Stimulated activated CD4-positive, alpha-beta T cell treated with anti-CD3 and anti-CD28 coated beads, TNF-alpha, amount 100 ng/mL, for 4 hours (primary cell): ENCODE measurements at places on chromosomes 16 and 17.

GRCh38 chr17:3512505-3513171 is 36.8 kb downstream of the ASPA start:
- DNase-seq: no peak

DNA sequence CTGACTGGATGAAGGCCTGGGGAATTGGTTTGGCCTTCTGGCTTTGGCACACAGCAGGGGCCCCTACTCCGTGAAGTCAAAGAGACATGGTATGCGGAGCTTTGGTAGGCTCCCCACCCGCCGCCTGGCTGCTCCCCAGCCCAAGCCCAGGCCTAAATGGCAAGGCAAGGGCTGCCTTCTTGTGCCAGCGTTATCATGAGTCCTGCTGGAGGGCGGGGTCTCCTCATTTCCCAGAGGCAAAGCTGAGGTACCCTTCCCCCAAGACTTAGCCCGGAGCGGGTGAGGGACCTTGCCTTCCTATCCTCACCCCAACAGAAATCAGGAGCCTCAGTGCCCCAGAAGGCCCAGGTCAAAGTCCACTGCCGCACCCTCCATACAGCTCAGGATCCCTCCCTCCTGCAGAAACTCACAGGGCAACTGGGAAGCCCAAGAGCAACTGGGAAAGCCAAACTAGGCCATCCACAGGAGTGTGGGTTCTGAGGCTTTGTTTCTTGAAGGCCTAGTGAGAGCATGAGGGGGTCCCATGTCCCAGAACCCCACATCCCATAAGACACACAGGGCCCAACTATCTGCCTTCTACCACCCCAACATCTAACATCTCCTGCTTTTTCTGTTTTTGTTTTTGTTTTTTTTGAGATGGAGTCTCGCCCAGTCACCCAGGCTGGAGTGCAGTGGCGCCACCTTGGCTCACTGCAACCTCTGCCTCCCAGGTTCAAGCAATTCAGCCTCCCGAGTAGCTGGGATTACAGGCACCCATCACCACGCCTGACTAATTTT is 9.3 kb downstream of the PGAP3 start:
- no peak for DNase-seq

DNA sequence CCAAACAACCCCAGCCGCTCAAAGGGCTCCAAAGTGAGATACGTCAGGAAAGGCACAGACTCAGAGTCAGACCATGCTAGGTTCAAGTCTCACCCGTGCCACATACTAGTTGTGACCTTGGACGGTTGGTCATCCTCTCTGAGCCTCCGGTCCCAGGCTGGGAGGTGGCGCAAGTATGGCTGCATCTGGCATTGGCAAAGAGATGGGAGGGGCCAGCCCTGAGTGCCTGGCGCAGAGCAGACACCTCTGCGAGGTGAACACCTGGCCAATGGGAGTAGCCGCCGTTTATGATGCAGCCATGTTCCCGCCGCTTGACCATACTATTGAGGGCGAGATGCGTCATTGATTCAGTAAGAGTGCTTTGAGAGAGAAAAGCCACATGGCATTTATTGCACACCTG is 97.8 kb upstream of the PLCG2 start:
- DNase-seq: no peak

DNA sequence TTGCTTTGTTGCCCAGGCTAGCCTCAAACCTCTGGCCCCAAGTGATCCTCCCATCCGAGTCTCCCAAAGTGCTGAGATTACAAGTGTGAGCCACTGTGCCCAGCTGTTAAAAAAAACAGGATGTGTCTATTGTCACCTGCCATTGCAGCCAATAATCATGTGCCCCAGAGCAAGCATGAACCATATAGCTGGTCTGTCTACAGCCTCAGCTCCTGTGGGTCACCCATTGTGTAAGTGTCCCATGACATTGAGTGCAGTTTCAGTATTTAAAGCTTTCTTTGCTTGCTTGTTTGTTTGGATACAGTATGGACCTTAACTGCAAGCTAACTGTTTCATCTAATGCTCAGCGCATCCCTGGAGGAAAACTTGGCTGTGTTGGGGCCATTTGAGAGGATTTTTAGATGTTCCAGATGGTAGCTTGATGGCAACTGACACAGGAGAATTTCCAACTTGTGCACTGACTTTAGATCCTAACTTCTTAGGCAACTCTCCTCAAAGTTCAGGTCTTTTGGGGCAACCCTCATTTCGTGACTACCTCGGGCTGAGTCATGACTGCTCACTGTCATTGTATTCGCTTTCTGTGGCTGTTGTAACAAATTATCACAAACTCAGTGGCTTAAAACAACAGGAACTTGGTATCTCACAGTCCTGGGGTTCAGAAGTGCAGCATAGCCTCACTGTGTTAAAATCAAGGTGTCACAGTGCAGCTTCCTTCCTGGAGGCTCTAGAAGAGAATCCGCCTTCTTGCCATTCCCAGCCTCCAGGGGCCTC is 30.3 kb upstream of the ADORA2B start:
- DNase-seq: no peak

GRCh38 chr17:68445671-68446070 is 11.6 kb downstream of the WIPI1 start:
- DNase-seq: no peak

DNA sequence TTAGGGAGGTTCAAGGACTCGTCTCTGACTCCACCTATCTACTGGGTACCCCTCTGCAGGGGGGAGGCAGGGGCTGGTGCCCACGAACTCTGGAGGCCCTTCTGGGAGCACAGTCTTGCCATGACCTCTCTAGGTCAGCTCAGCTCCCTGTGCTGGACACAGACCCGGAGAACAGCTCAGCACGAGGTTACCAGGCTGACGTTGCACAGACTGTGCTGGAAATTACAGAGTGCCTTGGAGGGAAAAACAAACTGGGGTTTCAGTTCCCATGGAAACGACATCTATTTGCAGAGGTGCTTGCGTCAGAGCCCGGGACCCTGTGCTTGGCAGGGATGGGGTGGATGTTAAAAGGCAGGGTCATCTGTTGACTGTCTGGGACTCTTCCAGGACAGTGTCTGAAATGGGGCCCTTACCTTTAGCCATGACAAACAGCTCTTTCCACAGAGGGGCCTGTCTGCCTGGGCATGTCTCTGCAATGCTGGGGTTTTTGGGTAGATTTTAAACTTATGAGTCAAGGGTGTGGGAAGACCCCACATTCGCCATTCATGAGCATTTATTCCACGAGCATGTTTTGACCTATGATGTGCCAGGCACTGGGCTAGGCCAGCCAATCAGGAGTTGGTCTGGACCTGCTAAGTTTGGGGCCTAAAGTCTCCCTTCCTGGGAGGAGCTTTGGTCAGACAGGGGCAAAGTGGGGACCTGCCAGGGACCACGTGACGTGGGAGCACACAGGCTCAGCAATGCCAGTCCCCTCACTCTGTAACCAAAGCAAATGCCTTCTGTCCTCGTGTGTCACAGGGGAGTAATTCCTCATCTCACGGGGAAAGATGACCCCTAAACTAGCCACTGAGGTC is 22.5 kb downstream of the CCR7 start:
- DNase-seq: no peak

DNA sequence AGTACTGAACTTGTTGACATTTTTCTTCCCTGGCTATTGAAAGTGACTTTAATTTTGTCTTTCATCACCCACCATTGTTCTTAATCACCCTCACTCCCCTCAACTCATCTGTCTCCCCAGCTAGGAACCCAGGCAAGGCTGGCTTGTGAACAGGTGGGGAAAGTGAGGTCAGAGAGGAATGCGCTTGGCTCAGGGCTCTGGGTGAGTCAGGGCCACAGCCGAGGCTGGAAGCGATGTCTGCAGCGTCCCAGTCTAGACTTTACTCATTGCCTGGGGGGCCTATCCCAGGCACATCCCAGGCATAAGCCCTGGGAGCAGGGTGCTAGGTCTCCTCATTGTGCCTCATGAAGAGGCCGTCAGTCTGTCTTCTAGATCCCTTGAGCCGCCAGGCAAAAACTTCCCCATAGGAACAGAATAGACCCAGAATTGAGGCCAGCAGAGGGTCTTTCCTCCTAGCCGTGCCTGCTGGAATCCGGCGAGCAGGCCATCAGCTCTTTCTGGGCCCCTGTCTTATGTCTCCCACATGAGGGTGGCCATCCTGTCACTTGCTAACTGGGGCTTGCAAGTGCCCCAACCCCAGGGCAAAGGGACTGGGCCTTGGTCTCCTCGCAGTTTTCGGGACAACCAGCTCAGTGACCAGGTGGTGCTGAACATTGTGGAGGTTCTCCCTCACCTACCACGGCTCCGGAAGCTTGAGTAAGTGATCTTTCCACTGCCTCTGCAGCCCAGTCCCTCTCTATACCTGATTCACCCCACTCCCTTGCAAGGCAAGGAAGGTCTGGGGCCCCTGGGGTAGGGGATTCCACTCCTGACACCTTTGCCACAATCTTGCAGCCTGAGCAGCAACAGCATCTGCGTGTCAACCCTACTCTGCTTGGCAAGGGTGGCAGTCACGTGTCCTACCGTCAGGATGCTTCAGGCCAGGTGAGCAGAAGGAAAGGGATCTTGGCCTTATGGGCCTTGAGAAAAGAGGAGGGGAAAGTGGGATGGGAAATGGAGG is 40.1 kb downstream of the NLRC5 start:
- DNase-seq: no peak

DNA sequence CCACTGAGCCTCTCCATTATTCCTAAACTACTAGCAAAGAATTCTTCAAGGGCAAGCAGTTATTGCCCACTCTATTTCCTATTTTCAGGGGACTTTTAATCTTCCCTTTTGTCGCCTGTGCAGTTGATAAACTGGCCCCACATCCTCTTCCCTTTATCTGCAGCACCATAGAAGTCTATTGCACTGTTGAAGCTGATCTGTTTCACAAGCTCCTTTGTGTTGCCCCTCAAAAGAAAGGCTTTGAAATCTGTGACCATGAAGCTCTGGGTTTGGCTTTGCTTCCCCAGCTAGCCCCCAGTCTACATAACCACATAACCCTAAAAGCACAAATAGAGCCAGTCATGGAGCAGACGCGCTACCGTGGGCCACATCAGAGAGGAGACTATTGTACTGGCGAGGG is 37.1 kb downstream of the CDRT15 start:
- DNase-seq: no peak

- no peak for DNase-seq
Observed at GRCh38 chr17:50967795-50968194, 101.6 kb upstream of the TOB1 start.

DNA sequence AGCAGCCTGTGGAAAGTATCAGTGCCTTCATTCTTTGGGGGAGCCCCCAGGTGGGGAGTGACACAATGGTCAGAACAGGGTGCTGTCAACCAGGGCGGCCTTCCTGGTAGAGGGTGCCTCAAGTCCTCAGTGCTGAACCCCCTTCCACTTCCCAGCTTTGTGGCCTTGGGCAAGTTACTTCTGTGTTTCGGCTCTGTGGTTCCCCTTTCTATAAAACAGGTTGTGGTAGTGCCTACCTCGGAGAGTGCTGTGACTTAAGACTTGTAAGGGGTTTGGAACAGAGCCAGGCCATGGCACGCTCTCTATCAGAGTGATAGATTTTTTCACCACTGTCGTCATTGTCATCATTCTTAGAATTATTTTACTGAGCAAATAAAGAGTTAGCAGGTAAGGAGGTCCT is 141.1 kb downstream of the CCDC182 start:
- DNase-seq: peak; percentile 53

DNA sequence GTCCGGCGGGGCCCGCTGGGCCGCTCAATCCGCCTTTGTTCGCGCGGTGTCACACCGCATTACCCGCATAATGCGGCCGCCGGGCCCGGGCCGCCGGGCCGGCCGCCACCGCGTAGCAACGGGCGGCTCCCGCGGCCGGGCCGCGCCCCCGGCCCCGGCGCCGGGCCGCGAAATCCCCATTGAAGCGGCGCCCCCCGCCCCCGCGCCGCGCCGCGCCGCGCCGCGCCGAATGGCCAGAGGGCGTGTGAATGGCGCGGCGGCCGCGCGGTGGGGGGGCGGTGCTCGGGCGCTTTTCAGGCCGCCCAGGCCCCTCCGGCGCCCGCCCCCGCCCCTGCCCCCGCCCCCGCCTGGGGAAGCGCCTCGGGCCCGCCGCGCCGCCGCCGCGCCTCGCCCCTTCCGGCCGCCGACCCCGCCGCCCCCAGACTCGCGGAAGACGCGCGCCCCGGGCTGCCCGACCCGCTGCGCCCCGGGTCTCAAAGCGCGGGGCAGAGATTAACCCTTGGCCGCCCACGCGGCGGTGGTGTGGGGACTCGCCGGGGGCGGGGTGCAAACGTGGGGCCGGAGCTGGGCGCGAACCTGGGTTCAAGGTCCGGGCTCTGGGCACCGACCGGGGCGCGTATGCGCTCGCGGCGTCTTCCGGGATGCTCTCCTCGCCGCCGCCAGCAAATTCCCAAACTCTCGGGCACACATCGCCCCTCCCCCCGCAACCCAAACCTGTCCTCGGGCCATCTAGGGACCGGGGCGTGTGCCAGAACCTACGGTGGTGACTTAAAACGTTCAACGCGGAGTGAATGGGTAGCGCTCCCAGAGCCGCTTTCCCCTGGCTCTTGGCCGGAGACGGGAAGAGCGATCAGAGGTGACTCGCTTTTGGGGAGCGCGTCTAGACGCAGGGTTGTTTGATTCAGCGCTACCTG is 46.7 kb downstream of the WNT3 start:
- no peak for DNase-seq

GRCh38 chr17:80667462-80668277 is 123.0 kb downstream of the RPTOR start:
- no peak for DNase-seq

- DNase-seq: no peak
Observed at GRCh38 chr17:59234631-59235030, 14.3 kb downstream of the GDPD1 start.

DNA sequence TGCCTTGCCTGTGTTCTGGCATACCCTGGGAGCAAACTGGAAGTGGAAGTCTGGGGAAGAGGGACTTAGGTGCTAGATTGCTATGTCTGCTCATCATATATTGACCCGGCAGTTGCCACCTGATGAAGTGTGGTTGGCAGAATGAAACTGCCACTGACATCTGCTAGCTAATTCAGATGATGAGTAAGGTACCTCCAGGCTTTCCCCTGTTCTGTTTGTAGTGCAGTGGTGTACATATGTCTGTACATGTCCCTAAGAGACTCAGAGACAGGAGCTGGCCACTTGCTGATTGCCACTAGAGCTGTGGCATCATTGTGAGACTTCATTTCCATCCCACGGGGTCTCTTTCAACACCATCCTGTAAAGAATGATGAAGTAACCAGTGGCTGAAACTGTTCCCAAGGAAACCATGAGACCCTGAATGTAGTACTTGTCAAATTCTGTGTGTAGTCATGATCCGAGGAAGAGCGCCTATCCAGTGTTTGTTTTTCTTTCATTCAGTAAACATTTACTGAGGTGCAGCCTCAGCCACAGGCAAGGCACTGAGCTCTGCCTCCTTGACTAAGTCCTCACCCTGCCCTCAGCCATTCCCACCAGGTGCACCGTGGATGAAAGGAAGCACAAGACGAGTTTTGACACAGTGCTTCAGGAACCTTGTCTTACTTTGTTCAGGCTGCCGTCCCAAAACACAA is 13.2 kb downstream of the CLUAP1 start:
- no peak for DNase-seq

GRCh38 chr17:59637611-59638310 is 18.1 kb downstream of the CLTC start:
- no peak for DNase-seq

- no peak for DNase-seq
Observed at GRCh38 chr16:28181515-28181914, 30.2 kb downstream of the XPO6 start.

GRCh38 chr17:29012535-29012934 is 6.7 kb upstream of the SEZ6 start:
- no peak for DNase-seq

GRCh38 chr17:61225178-61225882 is 174.3 kb upstream of the TBX2 start:
- DNase-seq: no peak
